ENCODE measurements at places on chromosomes 4 and X.

DNA sequence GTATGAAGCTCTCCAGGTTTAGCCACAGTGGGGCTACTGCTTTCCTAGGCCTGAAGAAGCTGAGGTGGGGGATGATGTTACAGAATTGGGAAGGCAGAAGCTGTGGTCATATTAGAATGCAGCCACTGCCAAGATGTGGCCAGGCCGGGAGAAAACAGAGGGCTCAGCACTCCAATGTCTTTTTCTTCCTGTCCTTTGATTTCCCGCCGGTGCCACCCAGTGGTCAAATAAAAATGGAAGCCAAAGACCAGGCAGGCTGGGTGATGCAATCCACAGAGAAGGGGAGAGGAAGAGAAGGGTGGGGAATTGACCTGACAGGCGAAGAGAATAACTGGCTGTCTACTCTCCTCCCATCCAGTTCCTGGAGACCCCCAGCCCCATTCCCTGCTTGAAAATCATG lies 94.9 kb upstream of the SHISA3 start:
- DNase-seq: no peak

DNA sequence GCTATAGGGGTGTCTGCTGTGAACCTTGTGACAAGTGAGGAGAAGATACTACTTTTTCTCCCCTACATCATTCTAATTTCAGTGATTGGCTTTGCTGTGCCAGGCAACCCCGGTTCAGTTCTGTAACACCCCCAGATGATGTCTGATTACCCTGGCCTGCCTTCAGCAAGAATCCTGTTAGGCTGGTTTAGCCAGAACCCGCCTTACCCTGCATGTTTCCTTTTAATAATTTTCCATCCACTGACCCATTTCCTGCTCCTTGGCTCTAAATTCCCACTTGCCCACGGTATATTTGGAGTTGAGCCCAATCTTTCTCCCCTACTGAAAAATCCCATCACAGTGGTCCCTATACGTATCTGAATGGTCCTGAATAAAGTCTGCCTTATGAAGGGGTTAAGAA lies 46.5 kb upstream of the HPSE start:
- DNase-seq: no peak

DNA sequence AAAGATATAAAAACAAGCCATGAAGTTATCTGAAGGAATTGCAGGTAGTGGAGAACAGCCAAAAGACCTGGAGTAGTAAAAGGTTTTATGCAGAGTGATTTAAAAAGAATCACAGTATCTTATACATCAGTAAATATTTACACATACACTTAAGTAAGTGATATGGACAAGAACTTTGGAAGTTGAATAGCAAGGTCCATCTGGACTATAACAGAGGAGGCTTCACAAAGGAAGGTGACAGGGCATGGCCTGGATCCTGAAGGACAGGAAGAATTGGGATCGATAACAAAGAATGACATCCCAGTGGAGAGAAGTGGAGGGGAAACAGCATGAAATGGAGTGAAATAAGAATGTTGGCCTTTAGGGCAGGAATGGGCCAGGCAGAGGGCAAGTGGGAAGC lies 46.2 kb downstream of the TET2 start:
- DNase-seq: no peak

- DNase-seq: no peak
Observed at GRCh38 chr4:144213371-144213770, 72.9 kb upstream of the GYPA start.

GRCh38 chr4:114494246-114494803 lies 104.3 kb upstream of the UGT8 start:
- DNase-seq: no peak

All from common myeloid progenitor, CD34-positive (primary cell).